PC-9 (cell line): ENCODE measurements at places on chromosomes 7 and 10. TPM values are rescaled to one million over a fixed set of nuclear protein-coding genes. Genes with fewer than 3 reads are reported as not detected.

MAD1L1 gene
- 50.8 and 68.7 TPM in 2 replicates for total RNA-seq

GIMAP2 gene
- 0.55 and 0.81 TPM in 2 replicates for total RNA-seq

PDE6C gene
- total RNA-seq, result not detected in 2 replicates

KIF20B gene
- total RNA-seq, result 14.1 and 34.5 TPM in 2 replicates

CTBP2 gene
- 60.5 and 64.4 TPM in 2 replicates for total RNA-seq

MRLN gene
- not detected in 2 replicates for total RNA-seq

TRIM50 gene
- not detected in 2 replicates for total RNA-seq

HILPDA gene
- total RNA-seq, result 22.8 and 30.3 TPM in 2 replicates

SLC13A4 gene
- not detected in 2 replicates for total RNA-seq

NPY4R gene
- 2.9 and 3.1 TPM in 2 replicates for total RNA-seq

ZNF853 gene
- 7.9 and 13.5 TPM in 2 replicates for total RNA-seq

EBLN1 gene
- not detected in 2 replicates for total RNA-seq

GNG11 gene
- total RNA-seq, result 2.3 and 4.4 TPM in 2 replicates

DNAJC30 gene
- total RNA-seq, result 8.0 and 9.5 TPM in 2 replicates

GCK gene
- total RNA-seq, result not detected in 2 replicates
